AML-193 (cell line): ENCODE measurements at places on chromosomes 2 and 18.
A peak's percentile ranks its signal among the peaks of the same experiment; 100 is the strongest.

DNA sequence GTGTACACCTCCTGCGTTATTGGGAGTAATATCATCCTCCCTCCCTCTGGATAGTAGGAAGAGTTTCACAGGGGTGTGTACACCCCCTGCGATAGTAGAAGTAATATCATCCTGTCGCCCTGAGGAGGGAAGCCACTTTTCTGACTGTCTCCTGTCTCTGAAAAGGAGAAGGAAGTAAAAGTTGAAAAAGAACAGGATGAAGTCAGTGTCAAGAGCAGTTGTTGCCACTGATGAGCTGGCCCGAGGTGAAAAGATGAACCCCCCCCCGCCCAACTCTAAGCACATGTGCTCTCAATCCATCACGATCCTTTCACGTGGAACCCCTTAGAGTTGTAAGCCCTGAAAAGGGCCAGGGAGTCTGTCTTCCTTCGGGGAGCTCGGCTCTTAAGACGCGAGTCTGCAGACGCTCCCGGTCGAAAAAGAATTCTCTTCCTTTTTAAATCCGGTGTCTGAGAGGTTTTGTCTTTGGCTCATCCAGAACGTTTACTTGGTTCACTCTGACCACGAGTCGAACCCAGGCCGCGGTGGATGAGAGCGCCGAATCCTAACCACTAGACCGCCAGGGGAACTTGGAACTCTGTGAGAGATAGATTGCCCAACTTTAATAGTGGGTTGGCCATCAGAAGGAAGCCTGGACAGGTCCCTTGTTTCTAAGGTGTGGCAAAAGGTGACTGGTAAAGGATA is 22.4 kb upstream of the NAGK start:
- peak; percentile 52 for DNase-seq

- no peak for DNase-seq
Observed at GRCh38 chr2:62577994-62578781, 72.2 kb upstream of the TMEM17 start.

DNA sequence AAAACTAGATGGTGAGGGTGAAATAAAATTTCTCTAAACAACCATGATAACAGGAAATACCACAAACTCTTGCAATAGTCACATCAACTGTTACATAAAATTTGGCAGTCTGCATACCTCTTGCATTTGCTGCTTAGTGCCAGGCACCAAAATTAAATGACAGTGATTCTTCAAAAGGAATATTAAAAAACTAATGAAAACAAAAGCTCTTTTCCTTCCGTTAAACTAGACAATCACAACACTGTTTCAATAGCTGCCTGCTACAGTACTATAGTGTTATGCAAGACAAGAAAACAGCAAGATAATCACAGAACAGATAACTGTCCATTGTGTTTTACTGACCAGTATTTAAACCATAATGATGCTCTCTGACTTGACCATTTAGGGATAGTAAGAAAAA is 239.0 kb upstream of the SMAD7 start:
- DNase-seq: peak; percentile 8

DNA sequence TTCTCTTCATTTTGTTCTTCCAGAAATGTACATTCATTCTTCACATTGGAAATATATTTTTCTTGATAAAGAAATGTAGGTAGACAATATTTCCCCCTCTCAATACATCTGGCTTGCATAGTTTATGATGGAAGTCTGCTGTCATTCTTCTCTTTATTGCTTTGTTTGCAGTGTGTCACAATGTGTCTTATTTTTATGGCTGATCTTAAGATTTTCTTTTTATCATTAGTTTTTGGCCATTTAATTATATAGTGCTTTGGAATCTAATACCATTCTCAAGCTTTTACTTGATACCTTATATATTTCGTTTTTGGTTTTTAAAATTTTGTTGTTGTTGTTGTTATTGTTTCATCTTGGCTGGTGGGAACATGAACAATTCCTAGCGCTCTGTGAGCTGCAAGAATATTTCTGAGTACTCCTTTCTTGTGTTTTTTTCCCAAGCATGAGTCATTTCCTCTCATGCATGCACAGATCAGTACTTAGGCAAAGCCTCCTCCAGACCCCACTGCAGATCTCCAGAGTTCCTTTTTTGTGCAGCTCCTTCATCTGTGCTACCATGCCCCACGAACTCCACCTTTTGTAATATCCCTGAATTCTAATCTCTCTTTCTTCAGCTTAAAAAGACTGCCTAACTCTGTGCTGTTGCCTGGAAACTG is 13.7 kb upstream of the MMADHC start:
- DNase-seq: peak; percentile 11

- DNase-seq: peak; percentile 63
Observed at GRCh38 chr2:187547353-187547979, 6.8 kb downstream of the TFPI start.

- DNase-seq: no peak
Observed at GRCh38 chr2:30649278-30649677, 158.0 kb downstream of the CAPN13 start.

GRCh38 chr2:8552293-8552801 is 129.5 kb upstream of the ID2 start:
- DNase-seq: no peak

- DNase-seq: no peak
Observed at GRCh38 chr2:128403814-128404708, 85.4 kb upstream of the HS6ST1 start.

DNA sequence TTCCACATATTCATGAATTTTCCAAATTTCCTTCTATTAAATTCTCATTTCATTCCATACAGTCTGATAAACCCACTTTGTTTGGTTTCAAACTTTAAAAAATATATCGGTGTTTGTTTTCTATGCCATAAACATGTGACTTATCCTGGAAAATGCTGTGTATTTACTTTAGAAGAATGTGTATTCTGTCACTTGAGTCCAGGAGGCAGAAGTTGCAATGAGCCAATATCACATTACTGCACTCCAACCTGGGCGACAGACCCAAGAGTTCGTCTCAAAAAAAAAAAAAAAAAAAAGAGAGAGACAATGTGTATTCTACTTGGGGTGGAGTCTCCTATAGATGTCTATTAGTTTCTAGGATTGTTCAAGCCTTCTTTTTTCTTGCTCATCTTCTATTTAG is 31.8 kb downstream of the MBD5 start:
- no peak for DNase-seq

DNA sequence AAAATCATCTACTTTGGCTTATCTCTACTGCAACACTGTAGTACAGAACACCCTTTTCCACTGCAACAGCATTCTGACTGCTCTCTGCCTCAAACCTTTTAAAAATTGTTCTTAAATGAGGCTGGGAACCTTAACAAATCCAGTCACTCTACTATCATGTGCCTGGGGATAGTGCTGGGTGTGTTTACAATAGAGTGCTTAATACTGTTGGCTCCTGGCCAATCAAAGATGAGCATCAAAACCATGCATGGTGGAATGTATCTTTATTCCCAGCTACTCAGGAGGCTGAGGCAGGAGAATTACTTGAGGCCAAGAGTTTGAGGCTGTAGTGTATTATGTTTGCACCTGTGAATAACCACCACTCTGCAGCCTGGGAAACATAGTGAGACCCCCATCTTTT is 7.4 kb downstream of the ANKAR start:
- no peak for DNase-seq

- DNase-seq: no peak
Observed at GRCh38 chr2:238739668-238740067, 108.2 kb upstream of the TWIST2 start.

DNA sequence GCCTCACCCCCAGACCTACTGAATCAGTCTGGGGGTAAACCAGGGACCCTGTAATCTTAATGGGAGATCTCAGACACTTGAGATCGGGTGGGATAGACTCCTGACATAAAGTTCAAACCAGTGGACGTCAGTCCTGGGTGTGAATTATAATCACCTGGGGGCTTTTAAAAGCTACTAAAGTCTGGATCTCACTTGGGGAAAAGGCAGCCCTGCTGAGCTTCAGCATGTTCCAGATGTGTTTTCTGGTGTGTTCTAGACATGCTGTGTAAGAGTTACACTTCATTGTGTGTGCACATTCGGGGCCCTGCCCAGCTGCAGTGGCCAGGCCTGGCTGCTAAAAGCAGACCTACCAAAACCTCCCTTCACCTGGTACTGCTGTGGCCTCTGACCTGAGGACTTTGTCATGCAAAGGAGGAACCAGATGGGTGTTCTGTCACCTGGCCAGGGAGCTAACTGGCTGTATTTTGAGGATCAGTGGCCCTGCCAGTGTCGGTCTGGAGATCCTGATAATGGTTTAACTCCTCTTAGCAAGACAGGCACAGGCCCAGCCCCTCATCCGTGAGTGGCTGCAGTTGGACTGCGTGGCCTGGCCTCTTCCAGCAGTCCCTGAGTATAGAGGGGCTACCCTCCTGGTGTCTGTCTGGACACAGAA is 10.6 kb downstream of the RRM2 start:
- DNase-seq: no peak

DNA sequence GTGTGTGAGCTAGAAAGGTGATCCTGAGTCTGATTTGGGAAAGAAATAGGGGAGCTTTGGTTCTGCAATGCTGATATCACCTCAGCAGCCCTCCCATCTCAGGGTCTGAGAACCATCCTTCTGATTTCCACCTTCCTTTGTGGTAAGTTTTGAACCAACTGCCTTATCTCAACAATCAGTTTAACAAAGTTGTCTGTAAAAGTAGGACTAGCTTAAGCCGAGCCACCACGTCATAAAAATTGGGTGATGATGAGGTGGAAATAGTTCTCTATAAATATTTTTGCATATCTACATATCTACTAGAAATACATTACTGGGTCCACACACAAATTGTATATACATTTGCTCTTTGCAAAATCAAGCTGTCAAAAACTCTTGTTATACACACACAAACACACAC is 1.1 kb downstream of the SULT1C4 start:
- no peak for DNase-seq

- no peak for DNase-seq
Observed at GRCh38 chr2:108267101-108267500, 21.6 kb upstream of the SULT1C2 start.

- no peak for DNase-seq
Observed at GRCh38 chr18:62198259-62198658, 11.2 kb downstream of the RELCH start.

DNA sequence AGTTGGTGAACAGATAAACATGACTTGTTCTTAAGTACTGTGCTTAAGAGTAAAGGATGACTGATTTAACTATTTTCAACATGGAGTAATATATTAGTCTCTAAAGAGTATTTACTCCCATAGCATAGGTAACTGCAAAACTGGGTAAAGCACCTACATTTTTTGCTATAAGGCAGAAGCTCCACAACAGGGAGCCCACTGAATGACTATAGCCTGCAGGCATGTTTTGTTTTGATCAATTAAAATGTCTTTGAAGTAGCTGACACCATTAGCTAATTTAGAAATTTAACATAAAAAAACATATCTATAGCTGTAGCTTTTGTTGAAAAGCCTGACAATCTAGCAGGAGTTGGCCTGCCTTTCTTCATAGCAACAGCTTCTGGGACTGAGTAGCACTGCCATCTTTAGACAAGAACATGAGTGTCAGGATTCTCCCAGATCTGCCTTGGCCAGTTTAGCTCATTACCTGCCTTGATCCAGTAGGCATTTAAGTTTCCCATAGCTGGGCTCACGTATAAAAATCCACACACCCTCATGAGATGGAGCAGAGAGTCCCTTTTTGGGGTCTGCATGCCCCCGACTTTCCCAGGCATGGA is 1935.1 kb upstream of the PIK3C3 start:
- DNase-seq: no peak

DNA sequence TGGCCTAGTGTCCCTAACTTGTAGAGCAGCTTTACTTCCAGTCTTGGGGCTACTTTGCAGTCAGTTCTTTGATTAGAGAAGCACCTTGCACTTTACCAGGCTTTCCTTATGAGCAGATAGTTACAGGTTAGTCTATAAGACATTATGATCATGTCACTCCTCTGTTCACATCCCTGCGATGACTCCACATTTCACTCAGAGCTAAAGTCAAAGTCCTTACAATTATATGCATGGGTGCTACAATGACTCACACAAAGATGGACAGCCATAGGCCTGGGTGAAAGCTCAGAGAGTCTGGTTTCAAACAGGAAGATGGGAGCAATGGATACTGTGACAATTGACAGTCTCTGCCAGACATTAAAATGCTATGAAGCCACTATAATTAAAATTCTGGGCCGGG is 27.1 kb upstream of the SSB start:
- DNase-seq: no peak

DNA sequence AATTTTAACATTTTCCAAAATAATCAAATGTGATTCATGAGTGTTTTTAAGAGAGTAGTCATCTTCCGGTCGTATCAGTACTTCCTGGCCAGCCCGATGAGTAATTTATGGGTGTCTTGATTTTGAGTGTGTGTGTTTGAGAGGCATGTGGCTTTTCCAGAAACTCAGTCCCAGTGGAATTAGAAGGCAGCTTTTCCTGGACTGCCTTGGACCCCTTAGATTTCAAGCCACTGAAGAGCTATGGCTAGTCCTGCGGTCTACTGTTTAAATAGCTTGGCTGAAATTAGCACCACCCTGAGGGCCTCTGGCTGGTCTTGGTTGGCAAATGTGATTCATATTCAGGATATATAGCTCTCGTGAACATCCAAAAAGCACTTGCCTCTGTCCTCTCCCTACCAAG is 59.4 kb downstream of the HK2 start:
- no peak for DNase-seq

DNA sequence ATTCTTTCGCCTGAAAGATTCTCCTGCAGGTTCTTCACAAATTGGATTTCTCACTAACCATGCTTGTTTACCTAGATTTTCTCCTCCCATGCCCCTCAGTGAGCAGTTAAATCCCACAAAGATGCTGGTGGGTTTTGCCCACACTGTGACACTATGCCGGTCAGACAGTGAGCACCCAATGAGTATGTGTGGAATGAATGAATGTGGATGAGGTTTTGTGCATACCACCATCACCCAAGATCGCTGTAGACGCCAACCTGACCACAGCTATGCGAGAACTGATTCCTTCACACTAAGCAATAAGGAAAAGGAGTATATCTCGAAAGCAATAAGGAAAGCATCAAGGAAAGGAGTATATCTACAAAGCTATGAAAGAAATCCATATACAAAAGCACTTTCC is 116.7 kb downstream of the PID1 start:
- DNase-seq: no peak

DNA sequence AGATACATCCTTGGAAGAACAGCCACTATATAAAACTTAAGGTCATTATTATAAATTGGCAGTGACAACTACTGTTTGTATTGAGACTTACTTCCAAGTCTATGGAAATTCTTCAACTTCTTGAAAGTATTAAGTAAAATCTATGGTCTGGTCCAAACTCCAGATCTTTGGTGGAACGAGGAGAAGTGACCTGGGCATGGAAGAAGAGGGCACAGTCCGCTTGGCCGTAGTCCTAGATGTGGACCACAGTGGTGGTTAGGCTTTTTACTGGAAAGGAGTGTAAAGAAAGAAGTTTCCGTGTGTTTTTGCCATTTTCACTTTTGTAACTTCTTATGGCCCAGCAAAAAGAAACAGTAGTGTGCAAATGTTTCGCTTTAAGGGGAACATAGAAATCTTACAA is 9.8 kb downstream of the RAB12 start:
- DNase-seq: no peak

GRCh38 chr2:215507836-215508235 is 72.0 kb upstream of the FN1 start:
- no peak for DNase-seq

GRCh38 chr2:61177727-61178549 is 15.9 kb downstream of the C2orf74 start:
- DNase-seq: no peak

GRCh38 chr2:76998152-76998551 is 524.0 kb downstream of the LRRTM4 start:
- DNase-seq: no peak

GRCh38 chr2:28338831-28339321 is 53.8 kb upstream of the FOSL2 start:
- DNase-seq: no peak

- no peak for DNase-seq
Observed at GRCh38 chr18:23532848-23533247, 29.5 kb downstream of the RMC1 start.
